NCI-H1417 treated with DMSO at 0.1 percent for 48 hours (cell line): ENCODE measurements at places on chromosomes 1 and 21.

GRCh38 chr1:52234708-52235107 is 92.8 kb downstream of the ZFYVE9 start:
- no peak for DNase-seq

- no peak for DNase-seq
These were observed 95.6 kb upstream of the JUN start for GRCh38 chr1:58879464-58879863.

GRCh38 chr1:226408285-226409184 is 642 bp upstream of the PARP1 start:
- no peak for DNase-seq

- no peak for DNase-seq
These were observed 391.8 kb downstream of the DISC1 start for GRCh38 chr1:232018231-232019025.

DNA sequence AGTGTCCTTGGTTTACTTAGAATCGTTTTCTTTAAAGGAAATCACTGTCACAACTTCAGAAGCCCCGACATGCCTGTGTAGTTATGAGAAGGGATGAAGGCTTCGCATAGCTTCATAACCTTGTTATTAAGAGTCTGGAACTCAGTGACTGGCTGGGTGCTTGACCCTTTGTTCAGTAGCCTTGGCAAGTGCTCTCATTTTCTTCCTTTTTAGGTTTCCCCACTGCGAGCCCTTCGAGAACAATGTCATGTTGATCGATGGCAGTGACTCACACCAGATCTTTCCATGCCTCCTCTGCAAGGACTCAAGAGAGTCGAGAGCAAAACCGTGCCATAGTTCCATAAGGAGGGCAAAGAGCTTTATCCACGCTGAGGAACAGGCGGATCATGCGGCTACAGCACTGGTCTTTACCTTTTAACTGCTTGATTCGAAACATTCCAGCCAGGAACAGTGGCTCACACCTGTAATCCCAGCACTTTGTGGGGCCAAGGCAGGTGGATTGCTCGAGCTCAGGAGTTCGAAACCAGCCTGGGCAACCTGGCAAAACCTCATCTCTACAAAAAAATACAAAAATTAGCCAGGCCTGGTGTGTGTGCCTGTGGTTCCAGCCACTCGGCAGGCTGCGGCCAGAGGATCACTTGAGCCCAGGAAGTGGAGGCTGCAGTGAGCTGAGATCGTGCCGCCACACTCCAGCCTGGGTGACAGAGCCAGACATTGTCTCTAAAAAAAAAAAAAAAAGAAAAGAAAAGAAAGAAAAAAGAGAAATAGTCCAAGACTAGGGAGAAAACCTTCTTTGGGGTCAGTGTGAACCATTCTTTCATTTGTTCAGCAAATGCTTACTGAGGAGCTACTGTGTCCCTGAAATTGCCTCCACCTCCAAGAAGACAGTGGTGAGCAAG is 95.4 kb upstream of the ERRFI1 start:
- DNase-seq = no peak

- no peak for DNase-seq
These were observed 276.5 kb downstream of the DNM3 start for GRCh38 chr1:172117800-172118199.
